ENCODE measurements at places on chromosomes 5 and 9.

DNA sequence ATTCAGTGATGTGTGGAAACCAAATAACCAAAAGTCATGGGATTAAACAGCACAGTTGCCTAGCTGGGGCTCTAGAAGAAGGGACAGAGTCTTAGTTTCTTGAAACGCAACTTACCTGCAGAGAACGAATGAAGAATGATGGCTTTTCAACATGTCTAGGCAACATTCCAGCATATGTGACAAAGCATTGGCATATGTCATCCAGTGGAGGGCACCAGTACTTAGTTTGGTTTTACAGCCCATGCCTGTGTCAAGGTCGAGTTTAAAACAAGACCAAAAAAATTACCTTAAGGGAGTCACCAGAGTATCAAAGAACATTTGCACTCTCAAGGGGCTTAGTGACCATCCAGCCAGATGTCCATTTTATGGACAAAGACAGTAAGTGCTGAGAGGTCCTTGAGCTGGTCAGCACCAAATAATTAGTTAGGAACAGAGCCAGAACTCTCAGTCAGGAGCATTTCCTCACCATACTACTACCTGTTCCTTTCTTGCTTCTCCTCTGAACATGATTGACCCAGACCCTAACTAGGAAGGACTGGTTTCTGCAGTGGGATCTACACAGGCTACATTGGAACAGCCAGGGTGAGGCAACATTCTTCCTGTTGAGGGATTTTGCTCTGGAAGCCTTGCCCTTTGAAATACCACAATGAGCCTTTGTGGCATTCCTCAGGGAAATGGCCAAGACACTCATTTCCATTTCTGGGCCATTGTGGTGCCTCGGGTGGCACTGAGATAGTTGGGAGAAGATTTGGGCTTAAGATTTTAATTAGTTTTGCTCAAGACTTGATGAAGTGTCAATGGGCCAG, 75.4 kb upstream of the ANKH start:
- DNase-seq = no peak

DNA sequence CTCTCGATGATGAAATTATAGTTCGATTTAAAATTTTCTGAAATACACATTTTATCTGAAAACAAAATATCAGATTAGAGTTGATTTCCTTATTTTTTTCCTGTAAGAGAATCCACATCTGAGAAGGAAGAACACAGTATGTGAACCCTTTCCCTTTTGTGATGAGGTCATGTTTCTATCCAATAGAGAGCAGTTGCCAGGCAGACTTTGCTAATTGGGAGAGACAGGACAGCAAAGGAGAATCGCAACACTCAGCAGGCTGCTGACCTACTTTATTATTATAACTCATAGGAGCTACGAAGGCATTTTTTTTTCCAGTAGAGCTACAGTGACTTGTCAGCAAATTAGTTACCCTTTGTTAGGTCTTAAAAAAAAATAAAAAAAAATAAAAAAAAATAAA, 242.1 kb downstream of the HCN1 start:
- DNase-seq = no peak

- DNase-seq = no peak
Measured at GRCh38 chr9:126695701-126696400, 82.1 kb downstream of the LMX1B start.

- DNase-seq = peak; percentile 41
Measured at GRCh38 chr5:170228762-170229435, 3.9 kb upstream of the C5orf58 start.

DNA sequence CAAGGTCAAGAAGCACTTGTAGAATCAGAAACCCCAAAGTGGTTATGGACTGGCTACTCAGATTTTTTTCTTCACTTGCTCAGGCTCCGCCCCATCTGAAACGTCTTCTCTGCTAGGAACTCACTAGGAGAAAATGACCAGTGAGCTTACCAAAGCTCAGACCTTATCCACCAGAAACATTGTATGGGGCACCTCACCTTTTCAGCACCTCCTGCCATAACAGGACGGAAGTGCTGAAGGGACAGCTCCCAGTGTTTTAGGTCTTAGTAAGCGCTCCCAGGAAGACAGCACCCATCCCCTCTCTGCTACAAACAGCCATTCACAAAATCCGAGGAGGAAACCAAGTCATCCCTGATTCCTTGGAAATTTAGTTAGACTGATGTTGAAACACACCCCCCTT, 1.2 kb upstream of the GABRA1 start:
- DNase-seq = no peak

DNA sequence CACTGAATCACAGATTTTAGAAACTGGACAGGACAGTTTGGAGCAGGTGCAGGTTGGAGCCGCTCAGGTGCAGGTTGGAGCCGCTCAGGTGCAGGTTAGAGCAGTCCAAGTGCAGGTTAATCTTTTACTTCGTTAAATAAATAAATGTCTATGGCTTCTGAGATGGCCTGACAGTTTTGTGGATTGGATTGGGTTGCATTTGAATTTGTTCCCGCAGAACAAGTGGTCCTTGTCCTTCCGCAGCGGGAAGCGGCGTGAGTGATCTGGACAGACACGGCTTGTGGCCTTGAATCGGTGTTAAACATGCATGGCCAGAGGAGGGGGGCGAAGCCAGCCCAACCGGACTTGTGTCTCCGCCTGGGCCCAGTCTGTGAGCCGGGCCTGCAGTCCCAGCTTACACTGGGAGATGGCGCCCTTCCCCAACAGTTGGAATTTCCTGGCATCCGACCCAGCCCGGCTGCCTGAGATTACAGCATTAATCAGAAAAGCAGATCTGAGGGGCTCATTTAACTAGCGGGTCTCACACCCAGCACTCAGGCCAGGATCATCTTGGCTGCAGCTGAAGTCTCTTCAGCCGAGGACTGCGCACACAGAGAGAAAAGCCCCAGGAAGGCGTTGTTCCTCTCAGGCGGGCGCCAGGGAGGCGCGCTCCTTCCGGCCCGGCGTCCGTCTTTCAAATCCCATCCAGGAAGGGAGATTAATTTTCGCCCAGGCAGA, 1.5 kb upstream of the OLFM1 start:
- DNase-seq = peak; percentile 83

- DNase-seq = peak; percentile 65
Measured at GRCh38 chr5:125835293-125836172, 587.7 kb upstream of the GRAMD2B start.

DNA sequence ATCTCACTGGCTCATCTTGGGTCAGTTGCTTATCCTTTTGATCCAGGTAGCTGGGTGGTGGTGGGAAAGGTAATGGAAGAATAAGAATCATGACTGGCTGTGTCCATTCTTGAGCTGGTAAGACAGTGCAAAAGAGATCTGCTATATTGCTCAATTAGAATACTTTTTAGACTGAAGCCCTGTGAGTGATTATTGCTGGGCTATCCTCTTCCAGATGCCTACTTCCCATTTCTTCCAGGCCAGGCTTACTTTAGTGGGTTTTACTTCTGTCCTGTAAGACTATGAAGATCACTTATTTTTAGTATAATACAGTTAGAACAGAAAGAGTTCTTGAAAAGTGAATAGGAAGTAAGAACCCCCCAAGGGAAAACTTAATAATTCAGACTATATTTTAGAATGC, 7.2 kb downstream of the MARCHF6 start:
- no peak for DNase-seq

GRCh38 chr9:132887181-132888120, 8.8 kb downstream of the SPACA9 start:
- no peak for DNase-seq

Measured in right hindlimb (tissue), 1 donor.